ENCODE measurements at places on chromosomes 5 and 9.
A peak's percentile ranks its signal among the peaks of the same experiment; 100 is the strongest.

DNA sequence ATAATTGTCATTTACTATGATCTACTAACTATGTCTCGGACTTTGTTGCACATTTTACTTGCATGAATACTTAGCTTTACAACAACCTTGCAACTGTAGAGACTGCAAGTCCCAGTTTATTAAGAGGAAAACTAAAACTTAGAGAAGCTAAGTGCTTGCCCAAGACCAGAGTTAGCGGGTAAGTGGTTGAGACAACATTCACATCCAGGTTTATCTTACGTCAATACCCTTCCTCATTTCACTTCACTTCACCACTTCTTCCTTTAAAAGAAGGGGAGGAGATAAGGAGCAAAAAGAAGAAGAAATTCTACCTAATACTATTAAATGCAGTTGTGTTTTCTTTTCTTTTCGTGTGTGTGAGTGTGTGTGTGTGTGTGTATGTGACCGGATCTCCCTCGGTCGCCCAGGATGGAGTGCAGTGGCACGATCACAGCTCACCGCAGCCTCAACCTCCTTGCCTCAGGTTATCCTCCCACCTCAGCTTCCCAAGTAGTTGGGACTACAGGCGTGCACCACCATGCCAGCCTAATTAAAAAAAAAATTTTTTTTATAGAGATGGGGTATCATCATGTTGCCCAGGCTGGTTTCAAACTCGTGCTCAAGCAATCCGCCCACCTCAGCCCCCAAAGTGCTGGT, 37.4 kb downstream of the MEGF9 start:
- DNase-seq = no peak

GRCh38 chr9:133904346-133905090, 87.6 kb downstream of the VAV2 start:
- no peak for DNase-seq

DNA sequence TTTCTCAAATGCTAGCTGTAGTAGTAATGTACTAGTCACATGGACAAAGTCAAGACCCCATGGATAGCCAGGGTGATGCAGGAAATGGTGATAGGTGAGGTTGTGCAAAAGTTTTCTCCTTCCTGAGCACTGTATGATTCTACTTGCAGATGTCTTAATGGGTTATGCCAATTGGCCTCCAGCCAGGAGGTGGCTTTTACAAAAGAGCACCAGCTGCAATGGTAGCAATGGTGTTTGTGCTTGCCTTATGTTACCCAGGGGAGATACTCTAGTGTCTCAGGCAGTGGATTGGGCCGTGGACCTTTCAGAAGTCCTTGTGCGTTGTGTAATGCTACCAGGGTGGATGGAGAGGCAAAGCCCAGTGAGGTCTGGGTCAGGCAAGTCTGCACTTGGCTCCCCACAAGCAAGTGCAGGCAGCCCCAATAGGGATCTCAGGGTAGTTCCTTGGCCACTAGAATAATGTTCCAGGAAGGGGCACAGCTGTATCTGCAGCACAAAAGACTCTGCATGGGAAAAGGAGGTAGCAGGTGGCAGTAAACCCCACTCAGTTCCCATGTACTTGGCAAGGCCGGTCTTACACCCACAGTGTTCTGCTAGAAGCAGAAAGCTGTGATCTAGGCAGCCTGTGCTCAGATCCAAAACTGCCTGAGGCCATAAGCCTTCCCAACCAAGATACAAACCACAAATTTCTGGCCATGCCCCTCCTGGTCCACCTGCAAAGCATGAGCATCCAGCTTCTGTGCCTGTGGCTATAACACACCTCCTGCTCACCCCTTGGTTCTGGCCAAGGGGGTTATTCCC, 46.4 kb upstream of the EDIL3 start:
- no peak for DNase-seq

- DNase-seq = no peak
These were observed 203.4 kb upstream of the ZNF608 start for GRCh38 chr5:124949862-124950261.

DNA sequence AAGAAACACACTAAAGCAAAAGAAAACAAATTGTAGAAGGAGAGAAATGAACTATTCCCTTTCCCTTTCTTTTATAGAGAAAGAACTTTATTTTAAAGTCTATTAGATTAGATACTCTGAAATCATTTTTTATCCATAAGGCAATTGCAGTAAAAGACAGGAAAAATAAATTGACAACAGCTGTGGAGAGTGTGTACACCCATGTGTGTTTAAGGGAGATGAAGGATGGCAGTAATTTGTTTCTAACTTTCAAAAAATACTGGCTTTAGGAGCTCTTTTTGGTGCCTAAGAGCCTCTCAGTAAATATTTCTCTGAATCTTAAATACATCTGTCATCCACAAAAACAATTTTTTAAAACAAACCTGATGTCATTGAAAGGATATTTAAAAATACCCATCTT, 18.3 kb upstream of the ARL14EPL start:
- no peak for DNase-seq

DNA sequence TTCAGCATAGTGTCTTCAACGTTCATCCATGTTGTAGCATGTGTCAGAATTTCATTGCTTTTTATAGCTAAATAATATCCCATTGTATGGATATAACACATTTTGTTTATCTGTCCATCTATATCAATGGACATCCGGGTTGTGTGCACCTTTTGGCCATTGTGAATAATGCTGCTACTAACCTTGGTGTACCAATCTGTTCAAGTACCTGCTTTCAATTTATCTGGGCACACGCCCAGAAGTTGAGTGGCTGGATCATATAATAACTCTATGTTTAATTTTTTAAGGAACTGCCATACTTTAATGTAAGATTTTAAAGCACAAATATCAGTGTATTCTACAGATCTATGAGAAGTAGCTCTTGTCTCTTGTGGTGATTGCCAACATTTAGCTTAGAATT, 43.5 kb downstream of the SCAI start:
- DNase-seq = no peak

- no peak for DNase-seq
These were observed 59.7 kb downstream of the ZNF618 start for GRCh38 chr9:113935677-113936380.

- no peak for DNase-seq
These were observed 54.2 kb downstream of the FNBP1 start for GRCh38 chr9:129988607-129989361.

GRCh38 chr9:92524881-92525280, 10.9 kb downstream of the ECM2 start:
- DNase-seq = no peak

GRCh38 chr5:103217101-103217500, 41.5 kb upstream of the MACIR start:
- no peak for DNase-seq

- DNase-seq = no peak
These were observed 154.4 kb downstream of the ZSWIM6 start for GRCh38 chr5:61486476-61486875.

DNA sequence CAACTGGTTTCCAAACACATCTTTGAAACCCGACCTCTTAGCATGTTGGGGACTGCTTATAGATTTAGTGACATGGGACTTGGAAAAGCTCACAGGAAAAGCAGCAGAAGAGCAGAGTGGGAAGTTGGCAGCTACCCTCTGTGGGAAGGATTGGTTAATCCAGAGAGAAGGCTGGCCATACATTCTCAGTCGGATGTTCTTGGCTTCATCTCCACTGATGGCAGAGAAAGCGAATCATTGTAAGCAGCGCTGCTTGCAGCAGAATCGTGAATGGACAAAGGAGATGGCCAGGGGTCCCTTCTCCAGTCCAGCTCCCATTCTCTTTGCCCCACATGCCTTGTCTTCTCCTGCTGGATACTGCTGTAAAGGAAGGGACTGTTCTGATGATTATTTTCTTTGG, 62.7 kb downstream of the MEGF10 start:
- no peak for DNase-seq

GRCh38 chr9:83708515-83709158, 879 bp upstream of the UBQLN1 start:
- peak; percentile 32 for DNase-seq

GRCh38 chr5:123283031-123283430, 140.2 kb downstream of the CEP120 start:
- DNase-seq = no peak

- DNase-seq = no peak
These were observed 114.2 kb upstream of the ADAMTS16 start for GRCh38 chr5:5025774-5026408.

DNA sequence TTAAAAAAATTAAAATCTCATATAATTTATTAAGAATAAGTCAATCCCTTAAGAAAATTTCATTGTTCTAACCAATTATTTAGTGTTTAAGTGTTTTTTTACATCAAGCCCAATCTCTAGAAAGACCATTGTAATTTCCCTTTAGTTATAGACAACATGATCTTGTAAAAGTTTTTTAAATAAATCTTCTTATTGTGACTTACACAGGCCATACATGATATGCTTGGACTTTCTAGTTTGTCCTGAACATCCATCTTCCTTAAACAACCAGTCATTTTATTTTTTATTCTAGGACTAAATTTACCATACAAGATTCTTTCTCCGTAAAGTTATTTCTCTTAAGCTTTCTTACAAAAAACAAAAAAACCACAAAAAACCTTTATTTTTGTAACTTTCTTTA, 126.5 kb upstream of the MAST4 start:
- DNase-seq = no peak

DNA sequence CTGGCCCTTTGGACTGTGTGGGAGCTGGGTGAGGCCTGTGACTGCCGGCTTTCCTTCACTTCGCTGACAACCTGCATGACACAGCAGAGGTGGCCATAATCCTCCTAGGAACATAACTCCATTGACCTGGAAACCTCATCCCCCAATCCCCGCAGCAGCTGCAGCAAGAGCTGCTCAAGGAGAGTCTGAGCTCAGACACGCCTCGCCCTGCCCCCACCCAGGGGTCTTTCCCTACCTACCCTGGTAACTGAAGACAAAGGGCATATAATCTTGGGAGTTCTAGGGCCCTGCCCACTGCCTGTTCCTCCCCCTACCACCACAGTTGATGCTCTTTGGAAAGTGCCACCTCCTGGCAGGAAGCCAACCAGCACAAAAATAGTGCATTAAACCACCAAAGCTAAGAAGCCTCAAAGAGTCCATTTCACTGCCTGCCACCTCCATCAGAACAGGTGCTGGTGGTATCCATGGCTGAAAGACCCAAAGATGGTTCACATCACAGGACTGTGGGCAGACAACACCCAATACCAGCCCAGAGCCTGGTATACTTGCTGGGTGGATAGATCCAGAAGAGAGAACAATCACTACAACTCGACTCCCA, 18.4 kb downstream of the TRIM36 start:
- DNase-seq = no peak

DNA sequence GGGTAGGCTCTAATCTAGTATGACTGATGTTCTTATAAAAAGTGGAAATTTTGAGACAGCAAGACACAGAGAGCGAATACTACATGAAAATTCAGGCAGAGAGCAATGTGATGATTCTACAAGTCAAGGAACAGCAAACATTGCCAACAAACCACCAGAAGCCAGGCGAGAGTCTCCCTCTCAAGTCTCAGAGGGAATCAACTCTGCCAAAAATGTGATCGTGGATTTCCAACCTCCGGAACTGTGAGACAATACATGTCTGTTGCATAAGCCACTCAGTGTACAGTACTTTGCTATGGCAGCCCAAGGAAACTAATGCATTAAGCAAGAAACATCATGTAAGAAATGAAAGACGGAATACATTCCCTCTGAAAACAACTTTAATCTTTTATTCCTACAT, 52.1 kb upstream of the CCNG1 start:
- no peak for DNase-seq

- no peak for DNase-seq
These were observed 428 bp downstream of the C5orf52 start for GRCh38 chr5:157671592-157672330.

- DNase-seq = no peak
These were observed 76.9 kb upstream of the SPATA31D4 start for GRCh38 chr9:81851340-81851739.

DNA sequence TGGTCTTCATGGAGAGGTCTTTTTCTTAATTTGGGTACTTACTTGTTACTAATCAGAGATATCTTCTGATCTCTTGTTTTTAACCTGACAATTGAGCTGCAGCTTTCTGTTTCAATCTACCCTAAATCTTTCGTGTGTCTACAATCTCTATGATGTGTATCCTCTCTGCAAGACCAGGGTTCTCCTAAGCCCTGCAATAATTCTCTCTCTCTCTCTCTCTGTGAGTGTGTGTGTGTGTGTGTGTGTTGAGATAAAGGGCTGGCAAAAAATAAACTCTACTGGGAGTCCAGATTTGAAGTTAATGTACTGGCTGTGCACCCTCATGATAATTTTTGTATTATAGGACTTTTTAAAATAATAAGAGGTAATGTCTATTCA, 57.8 kb upstream of the FBXL7 start:
- DNase-seq = no peak

DNA sequence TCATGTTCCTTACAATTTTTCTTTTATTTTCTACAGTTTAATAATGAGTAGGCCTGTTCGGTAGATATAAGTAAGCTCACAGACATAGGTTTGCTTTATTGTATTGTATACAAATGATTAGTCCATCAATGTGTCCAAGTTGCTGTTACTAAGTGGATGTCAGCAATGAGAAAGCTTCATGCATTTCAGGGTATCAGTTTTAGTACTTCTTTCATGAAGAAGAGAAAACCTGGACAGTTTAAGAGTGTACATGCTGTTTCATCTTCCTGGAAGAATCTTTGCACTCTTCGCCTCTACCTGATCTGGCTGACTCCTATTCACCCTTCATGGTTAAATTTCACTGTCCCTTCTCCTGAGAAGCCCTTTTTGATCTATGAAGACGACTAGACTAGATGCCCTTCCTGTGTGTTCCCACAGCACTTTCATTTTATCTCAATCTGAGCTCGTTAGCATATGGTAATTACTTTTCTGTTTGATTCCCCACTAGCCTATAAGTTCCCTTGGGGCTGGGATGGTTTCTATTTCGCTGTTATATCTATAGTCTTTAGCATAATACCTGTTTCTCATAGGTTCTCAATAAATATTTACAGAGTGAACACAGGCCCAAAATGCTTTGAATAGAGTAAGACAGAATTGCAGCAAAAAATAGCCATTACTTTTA, 70.7 kb downstream of the CETN3 start:
- no peak for DNase-seq

DNA sequence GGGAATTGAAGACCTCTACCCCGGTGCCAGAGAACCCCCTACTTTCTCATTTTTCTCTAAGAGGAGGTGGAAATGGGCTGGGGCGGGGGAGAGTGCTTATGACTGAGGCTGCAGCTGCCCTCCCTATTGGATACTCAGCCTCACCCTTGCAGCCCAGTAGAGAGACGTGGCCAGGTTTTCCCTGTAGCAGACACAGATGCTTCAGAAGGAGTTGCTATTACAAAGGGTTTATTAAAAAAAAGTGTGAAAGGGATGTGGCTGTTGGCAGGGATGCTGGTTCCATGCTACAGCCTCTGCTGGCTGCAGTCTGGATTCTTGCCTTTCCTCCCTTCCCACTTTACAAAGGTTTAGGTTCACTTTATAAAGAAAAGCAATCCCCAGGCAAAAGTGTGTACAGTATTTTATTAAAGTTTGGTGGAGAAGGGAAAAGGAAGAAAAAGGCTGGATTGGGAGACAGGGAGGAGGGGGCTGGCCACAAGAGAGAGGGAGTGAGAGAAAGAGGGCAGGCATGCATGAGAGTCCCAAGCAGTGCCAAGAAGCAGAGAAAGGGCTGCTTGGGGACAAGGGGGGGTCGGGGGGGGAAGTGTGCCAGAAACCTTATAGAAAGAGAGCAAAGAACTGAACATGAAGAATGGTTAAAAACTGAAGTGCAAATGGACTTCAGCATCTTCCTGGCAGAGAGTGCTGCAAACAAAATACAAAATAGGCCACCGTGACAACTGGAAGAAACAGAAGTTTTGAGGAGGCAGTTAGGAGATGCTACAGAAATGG, 29.5 kb upstream of the NFIB start:
- no peak for DNase-seq
